ENCODE measurements at places on chromosomes 11 and 22.

GRCh38 chr11:43119275-43119970 is 192.4 kb upstream of the API5 start:
- no peak for DNase-seq

DNA sequence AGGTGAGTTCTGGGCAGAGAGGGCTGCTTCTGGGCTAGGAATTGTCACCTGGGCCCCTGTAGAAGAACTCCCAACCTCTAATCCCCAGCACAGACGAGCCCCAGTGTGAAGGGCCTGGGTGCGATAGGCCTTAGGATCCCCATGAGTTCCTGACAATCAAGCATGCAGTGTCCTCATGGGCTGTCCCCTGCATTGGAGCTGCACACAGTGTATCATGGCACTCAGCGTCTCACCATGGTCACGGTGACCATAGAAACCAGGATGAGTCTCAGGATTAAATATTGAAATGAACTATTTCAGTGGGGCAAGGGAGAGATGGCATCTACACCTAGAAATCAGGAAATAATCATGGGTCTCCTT is 292 bp downstream of the SCGB2A1 start:
- DNase-seq, result no peak

GRCh38 chr11:1636291-1636950 is 6.8 kb downstream of the KRTAP5-5 start:
- DNase-seq, result no peak

DNA sequence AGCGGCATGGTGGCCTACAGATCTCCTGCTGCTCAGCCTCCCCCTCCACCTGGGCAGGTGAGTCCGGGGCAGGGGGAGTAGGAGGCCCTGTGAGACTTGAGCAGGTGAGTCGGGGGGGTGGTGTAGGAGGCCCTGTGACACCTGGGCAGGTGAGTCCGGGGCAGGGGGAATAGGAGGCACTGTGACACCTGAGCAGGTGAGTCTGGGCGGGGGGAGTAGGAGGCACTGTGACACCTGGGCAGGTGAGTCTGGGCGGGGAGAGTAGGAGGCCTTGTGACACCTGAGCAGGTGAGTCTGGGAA is 299.3 kb downstream of the BRD1 start:
- DNase-seq, result no peak

GRCh38 chr22:27718186-27719035 is 83.1 kb downstream of the MN1 start:
- DNase-seq, result no peak

DNA sequence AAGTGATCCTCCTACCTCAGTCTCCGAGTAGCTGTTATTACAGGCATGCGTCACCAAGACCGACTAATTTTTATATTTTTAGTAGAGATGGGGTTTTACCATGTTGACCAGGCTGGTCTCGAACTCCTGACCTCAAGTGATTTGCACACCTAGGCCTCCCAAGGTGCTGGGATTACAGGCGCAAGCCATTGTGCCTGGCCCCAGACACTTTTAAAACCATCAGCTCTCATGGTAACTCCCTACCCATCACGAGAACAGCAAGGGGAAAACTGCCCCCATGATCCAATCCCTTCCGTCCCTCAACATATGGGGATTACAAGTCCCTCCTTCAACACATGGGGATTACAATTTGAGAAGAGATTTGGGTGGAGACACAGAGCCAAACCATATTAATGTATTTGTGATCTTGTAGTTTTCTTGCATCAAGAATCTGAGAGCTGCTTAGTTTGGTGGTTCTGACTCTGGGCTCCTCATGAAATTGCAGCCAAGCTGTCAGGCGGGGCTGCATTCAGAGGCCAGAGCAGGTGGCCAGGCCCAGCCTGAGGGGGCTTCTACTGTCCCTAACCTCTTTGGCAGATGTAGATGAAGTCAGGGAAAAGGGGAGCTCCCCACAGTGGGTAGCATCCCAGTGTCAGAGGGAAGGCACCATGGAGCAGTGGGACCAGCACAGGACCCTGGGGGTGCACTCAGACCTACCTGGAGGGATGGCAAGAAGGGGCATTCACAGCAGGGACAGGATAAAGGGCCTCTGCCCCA is 31.2 kb upstream of the PRAME start:
- no peak for DNase-seq

DNA sequence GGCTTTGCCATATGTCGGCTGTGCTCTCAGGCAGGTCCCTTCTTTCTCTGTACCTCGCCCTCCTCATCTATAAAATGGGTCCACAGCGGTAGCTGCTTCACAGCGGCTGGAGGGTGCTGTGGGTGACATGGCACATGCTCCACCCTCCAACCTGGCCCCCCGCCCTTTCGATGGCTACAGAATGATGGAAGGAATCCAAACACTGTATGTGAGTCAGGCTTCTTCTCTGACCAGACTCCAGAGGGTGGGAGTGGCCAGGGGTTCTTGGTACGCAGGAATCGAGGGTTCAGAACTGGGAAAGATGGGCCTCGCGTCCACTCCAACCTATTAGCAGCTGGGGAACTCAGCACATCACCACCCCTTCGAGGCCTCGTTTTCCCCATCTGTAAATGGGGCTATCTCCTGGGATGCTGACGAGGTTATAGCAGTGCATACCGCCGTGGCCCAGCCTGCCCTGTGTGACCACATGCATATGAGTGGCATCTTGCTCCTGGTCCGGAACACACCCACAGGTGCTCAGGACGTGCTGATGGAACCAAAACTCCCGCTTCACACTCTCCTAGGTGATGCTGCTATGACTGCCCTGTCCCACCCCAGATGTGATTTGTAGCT is 26.4 kb downstream of the MN1 start:
- no peak for DNase-seq

DNA sequence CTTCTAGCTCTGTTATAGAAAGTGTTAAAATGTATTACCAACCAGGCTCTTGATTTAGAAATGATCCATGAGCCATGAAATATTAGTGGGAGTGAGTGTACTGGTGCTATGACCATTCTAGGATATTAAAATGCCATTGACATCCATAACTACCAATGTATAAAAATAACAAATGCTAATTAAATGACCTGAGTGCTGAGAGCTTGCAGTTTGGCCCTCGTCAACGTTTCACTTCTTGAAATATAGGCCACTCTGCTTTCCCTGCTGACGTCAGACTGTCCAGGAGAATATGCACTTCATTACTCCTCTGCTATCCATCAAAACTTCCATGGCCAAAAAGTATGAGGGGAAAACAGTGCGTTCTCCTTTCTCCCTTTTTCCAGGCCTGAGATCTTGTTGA is 563.1 kb downstream of the METTL15 start:
- DNase-seq, result no peak

DNA sequence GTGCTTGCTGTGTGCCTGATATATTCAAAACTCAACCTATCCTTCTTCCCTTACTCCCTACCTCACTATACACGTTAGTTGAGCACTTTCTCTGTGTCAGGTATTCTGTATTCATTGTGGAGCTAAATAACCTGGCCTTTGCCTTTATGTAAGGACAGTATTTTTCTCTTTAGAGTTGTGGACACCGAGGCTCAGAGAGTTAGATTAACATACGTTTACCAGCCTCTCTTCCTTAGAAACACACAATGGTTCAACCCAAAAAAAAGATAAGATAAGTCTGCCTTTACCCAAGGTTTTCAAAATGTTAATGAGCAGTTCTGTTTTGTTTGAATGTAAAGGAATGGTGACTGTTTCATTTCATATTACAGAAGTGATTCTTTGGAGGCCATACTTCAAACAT is 45.0 kb downstream of the CBL start:
- no peak for DNase-seq

DNA sequence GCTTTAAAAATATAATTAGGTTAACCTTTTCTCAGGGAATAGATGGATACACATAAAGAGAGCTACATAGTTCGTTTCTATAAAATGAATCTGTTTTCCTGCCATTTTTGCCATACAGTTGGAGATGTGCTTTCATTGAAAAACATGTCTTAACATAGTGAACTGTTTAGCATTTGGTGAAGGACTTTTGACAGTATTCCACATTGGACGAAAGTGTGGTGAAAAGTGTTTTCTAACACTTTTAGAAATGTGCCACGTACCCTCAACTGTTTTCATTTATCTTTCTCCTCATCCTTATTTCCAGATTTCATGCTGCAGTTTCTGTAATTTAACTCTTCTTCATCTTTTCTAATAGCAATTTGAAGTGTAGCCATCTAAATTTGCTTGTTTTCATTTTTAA is 249.1 kb upstream of the MTNR1B start:
- no peak for DNase-seq

DNA sequence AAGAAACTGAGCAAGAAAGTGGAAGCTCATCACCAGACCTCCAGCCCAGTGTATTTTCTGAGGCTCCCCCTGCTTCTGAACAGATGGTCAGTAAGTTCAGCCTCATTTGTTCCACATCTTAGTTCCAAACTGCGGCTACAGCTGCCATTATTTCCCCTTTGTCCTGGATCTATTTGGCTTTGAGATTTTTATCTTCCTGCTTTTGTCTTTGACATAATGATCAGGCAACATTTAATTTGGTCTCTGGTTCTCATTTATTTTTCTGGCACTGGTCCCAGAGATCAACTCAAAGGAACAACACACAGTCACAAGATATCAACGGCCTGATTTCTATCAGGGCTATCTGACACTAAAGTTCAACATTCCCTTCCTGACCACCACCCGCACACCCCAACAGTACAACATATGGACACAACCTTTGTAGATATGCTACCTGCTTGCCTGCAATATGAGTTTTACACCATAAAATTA is 137.5 kb downstream of the FAM76B start:
- DNase-seq, result no peak

DNA sequence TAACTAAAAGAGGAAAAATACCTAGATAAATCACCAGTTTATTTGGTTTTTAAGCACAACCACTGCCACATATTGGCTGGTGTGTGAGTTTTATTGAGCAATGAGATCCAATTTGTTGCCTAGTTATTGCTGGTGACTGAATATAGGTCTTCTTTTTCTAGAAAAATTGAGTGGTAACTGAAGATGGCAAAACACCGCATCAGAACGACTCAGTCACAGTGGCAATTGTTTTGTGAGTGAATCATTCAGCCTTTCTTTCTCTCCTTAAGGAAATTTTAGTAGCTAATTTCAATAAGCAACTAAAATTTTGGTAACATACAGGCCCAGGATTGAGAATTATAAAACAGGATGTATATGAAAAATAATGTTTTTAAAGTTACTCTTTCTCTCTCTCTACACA is 533.0 kb downstream of the KCNA4 start:
- no peak for DNase-seq

GRCh38 chr22:40726514-40726913 is 47.2 kb downstream of the MCHR1 start:
- DNase-seq, result no peak

GRCh38 chr11:11430431-11430830 is 77.4 kb upstream of the CSNK2A3 start:
- DNase-seq, result no peak

- DNase-seq, result no peak
Measured at GRCh38 chr11:108032800-108033199, 24.1 kb downstream of the CUL5 start.

DNA sequence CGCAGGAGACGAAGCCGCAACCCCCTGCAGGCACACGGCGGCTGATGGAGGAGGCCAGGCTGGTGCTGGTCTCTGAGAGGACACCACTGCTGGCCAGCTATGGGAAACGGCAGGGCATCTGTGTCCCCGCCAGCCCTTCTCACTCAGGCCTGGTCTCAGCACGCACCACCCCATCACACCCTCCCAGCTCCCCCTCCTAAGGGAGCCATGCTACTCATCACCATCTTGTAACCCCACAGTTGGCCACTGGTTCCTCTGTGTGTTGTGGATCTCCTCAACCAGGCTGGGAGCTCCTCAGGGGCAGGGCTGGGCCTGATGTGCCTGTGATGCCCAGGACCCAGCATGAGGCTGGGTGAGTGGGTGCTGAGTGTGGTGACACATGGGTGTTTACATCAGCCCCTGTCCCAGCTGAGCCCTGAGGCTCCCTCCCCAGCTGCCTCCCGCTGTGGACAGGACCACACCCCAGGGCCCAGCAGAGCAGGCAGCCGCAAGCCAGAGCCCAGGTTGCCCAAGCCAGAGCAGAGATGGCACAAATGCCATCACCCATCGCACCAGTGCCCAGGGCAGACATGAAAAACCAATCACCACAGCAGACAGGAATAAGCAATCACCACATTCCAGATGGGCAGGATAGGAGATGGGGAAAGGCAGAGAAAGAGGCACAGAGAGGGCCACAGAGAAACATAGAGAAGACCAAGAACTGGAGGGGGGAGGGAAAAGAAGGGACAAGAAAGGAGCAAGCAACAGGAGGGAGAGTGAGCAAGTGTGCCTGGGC is 8.2 kb downstream of the ARVCF start:
- DNase-seq, result no peak

GRCh38 chr11:2892967-2893528 is 7.5 kb upstream of the CDKN1C start:
- no peak for DNase-seq

DNA sequence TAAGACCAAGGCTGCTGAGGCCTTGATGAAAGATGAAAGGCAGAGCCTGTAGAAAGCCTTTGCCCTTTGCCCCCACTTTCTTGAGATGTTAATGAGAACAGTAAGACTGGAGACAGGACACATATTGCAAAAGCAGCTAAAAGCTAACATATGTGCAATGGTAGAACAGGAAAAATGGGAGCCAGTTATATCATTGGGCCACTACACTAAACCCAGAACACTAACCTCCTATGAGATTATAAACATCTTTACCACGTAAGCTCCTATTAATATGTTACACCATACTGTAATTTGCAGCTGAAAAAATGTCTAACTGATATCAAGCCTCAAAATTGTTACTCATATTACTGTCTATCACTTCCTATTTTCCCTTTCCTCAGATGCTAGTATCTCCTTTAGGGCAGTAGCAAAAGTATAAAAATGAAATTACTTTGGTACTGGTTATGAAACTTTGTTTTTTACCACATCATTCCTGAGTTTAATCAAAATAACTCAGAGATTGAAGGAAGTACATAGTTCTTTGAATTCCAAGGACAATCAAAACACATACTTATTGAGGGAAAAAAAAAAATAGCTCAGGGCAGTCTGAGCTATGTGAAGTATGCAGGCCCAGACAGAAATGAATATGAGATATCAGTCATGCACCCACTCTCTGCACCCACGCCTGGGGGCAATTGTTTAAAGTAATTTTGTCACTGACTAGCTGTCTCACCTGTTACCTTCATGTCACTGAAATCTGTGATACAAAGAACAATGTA is 9.1 kb downstream of the HPS5 start:
- no peak for DNase-seq

GRCh38 chr11:35549787-35550186 is 24.4 kb upstream of the PAMR1 start:
- no peak for DNase-seq

- DNase-seq, result no peak
Measured at GRCh38 chr11:1717745-1718144, 20.8 kb downstream of the KRTAP5-6 start.

GRCh38 chr11:17927041-17927440 is 85.8 kb downstream of the SERGEF start:
- no peak for DNase-seq

All from cortex of kidney (tissue), 1 donor.